Stimulated activated CD4-positive, alpha-beta T cell treated with anti-CD3 and anti-CD28 coated beads, Interleukin-1b, Interleukin-23, amount 100 ng/mL, for 1 hour (primary cell): ENCODE measurements at places on chromosomes 4 and X.

DNA sequence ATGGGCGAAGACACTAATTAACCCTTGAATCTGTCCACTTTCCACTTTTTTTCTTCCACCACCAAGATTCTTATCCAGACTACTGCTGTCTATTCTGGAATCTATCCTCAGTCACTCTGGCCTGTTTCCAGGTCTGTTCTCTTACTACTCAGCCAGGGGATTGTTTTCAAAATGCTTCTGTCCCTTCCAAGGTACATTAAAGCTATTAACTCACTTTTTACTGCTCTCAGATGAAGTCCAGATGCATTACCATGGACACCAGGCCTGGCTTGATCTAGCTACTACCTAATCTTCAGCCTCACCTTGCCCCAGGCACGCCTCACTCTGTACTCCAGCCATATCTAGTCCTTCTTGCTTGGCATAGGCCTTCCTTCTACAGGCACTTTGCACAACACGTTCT, 66.4 kb downstream of the GALNT7 start:
- no peak for DNase-seq

DNA sequence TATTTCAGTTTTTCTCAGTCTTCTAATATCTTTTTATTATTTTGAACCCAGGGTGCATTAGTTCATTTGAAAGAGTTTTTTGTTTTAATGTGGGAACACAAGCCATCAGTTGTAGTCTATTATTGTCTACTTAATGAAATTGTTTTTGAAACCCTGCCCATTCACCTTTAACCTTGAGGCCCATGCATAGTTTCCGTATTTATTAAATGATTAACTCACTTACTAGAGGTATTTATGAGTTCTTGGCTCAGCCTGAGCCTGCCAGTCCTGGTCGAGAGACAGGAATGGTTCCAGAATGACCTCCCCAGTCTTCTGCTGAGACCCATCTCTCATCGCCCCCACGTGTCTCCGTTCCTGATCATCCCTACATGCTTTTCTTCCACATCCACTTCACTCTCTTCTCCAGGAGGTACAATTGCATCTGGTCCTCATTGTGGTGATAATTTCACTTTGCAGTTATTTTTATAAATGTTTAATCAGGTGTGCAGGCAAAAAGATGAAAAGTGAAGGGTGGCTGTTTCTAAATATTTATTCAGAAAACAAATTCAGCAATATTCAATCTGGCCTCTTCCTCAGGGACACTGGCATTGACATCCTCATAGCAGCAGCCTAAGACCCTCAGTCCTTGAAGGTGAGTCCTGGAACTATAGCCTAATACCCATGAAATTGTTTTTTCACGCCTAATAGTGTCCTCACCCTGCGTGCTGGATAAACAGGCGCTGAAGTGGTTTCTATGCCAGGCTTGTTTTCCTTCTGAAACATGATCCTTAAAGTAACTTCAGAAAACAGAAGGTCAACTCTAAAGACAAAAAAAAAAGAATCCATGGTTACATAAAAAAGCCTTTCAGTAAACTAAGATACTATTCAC, 112.8 kb downstream of the KDR start:
- no peak for DNase-seq

DNA sequence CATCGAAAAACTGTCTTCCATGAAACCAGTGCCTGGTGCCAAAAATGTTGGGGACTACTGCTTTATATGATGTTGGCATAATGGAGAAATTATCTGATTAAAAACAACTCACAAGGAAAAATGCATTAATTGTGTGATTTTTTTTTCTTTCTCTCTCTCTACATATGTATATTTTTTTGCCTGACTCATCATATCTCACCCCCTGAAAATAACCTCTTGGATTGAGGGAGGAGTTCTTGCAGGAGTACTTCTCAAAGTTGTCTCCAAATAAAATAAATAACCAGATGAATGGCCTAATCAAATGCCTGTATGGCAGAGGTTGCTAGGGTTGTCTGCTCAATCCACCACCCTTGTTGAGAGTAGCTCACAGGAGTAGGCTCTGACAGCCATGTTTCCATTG, 19.9 kb upstream of the TNIP3 start:
- no peak for DNase-seq

DNA sequence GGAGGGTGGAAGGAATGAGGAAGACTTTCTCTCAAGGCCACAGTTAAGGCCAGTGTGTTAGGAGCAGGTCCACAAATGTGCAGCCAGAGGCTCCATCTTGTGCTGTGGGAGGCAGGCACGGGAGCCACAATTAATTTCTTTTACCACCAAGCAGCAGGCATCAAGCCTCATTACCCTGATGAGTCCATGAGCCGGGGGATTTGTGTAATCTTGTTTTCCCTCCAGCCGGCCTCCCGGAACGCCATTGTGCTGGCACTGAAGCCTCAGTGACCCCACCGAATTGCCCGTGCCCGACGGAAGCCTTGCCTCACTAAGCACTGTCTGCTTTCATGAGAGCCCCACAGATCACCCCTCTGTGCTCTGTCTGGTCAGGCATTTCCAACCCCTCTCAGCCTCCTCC, 154.7 kb upstream of the STX18 start:
- DNase-seq: no peak

- no peak for DNase-seq
Measured at GRCh38 chr4:80393246-80393969, 57.9 kb downstream of the CFAP299 start.

- DNase-seq: no peak
Measured at GRCh38 chrX:119145241-119145653, 17.6 kb upstream of the KIAA1210 start.

DNA sequence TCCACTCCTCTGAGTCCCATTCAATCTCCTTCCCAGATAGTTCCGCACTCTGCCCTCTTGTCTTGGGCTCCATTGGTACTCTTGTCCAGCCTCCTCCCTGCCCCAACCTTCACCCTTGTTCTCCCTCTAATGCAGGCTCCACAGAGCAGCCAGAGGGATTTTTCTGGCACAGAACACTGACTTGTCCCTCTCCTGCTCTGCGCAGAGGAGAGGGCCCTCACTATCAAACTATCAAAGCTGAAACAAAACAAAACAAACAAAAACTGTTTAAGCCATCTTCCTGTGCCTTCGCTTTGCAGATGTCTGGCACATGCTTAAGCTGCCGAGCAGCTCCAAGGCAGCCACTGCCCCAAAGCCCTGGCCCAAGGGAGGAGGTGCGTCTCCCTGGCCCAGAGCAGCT, 2.9 kb downstream of the CNGA2 start:
- no peak for DNase-seq

- no peak for DNase-seq
Measured at GRCh38 chrX:37646254-37646653, 39.3 kb upstream of the XK start.

DNA sequence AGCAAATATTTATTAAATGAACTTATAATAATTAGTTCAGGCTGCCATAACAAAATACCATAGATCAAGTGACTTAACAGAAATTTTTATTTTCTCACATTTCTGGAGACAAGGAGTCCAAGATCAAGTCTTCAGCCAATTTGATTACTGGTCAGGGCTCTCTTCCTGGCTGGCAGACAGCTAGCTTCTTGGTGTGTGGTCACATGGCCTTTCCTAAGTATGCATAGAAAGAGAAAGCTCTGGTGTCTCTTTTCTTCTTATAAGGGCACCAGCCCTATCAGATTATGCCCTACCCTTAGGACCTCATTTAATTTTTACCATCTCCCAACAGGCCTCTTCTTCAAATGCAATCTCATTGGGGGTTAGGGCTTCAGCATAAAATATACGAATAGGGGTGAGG, 438.5 kb upstream of the INTU start:
- no peak for DNase-seq

- no peak for DNase-seq
Measured at GRCh38 chr4:38566806-38567398, 97.1 kb upstream of the KLF3 start.

DNA sequence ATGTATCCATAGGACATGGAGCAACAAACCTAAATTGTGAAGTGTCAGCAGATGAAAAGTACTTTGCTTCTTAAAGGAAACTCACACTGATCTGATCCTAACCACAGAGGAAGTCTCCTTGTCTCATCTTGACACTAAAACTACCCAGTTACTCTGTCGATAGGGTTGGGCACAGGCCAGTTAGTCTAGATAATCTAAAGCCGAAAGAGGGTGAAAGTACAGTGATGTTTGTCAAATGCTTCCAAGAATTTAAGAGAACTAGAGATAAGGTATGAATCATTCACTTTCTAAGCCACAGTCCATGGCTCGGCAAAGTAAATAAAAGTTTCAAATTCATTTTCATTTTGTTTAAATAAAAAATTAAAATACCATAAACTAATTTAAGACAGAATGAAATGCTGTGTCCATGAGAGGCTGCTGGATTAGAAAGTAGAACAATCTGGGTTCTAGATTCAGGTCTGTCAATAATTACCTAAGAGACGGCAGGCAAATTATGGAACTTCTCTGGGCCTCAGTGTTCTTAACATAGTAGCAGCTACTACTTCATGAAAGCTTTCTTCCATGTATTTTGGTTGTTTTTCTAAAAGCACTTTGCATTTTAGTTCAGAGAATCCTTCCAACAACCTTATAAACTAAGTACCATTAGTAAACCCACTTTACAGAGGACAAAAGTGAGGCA, 176.7 kb downstream of the LDB2 start:
- no peak for DNase-seq

GRCh38 chr4:155693015-155693663, 26.5 kb downstream of the GUCY1A1 start:
- no peak for DNase-seq

- no peak for DNase-seq
Measured at GRCh38 chr4:28148221-28148620, 1287.6 kb downstream of the STIM2 start.

DNA sequence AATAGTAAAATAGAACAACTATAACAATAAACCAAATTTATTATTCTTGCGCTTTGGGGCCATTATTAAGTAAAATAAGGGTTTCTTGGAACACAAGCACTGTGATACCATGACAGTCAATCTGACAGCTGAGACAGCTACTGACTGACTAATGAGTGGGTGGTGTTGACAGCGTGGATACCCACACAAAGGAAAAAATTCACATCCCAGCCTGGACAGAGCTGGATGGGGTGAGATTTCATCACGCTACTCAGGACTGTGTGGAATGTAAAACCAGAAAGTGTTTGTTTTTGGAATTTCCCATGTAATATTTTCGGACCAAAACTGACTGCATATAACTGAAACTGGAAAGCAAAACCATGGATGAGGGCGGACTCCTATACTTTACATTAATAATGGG, 48.8 kb downstream of the IGFBP7 start:
- DNase-seq: no peak

- DNase-seq: no peak
Measured at GRCh38 chr4:5338531-5338930, 287.3 kb downstream of the STK32B start.

DNA sequence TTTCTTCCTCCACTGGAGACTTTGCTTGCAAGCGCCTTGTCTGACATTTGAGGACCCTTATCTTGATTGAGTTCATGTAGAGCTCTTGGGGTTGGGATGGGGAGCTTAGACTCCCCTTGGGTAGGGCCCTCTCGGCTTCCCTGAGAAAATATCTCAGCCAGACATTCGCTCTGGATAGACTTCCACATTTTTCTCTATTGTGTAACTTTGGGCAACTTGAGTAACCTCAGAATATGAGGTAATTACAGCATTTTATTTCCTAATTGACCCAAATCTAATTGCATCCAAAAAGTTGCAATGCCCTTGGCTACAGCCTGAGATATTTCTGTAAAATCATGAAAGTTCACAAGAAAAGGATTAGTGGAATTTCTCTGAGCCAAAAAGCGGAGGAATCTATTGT, 102.8 kb upstream of the MXRA5 start:
- DNase-seq: no peak
